ENCODE measurements at places on chromosomes 3 and 15.
A peak's percentile ranks its signal among the peaks of the same experiment; 100 is the strongest.

DNA sequence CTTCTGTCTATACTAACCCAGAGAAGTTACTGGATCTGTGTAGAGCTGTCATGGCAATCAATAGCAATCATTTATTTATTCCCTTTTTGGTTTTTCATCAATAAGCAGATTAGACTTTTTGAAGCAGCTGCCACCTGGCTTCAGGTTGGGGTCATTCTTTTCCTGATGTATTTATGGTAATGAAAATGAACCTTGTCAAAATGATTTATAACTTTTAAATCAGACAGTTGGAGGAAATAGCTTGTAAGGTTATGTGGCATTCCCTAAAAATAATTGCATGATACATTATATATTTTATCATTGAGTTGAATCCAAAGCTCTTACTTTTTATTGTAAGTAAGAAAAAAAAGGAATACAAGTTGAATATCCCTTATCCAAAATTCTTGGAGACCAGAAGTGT, 8.6 kb downstream of the TIPARP start:
- DNase-seq = no peak

DNA sequence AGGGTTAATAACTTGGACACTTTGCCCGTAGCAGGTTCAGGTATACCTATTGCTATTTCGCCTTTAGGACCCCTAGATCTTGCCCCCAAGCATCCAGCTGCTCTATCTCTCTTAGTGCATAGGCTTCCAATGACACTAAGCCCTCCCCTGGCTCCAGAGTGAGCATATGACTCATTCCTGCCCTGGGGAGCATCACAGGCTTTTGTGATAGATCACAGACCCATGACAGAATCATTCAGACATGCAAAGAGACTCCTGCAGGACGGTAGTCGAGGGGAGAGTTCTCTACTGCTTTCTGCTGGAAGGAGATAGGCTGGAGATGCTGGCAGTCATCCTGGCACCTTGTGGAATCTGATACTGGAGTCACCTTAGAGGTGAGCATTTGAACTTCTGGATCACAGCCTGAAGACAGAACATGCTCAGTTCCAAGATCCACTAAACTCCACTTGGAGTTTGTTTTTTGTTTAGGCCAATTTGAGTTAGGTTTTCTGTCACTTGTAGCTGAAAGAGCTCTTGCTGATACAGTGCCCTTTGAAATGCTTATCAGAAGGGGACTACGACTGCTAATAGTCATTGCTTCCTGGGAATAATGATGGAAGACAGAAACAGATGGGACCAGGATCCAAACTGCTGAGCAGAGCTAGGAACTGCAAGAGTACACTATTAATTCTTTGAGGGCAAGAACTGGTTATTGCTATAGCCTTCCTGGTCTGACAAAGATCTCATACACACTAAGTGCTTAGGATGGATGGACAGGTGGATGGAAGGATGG, 11.0 kb downstream of the LYSMD2 start:
- peak; percentile 34 for DNase-seq

- DNase-seq = no peak
Measured at GRCh38 chr15:83919978-83920510, 266.1 kb downstream of the ADAMTSL3 start.

DNA sequence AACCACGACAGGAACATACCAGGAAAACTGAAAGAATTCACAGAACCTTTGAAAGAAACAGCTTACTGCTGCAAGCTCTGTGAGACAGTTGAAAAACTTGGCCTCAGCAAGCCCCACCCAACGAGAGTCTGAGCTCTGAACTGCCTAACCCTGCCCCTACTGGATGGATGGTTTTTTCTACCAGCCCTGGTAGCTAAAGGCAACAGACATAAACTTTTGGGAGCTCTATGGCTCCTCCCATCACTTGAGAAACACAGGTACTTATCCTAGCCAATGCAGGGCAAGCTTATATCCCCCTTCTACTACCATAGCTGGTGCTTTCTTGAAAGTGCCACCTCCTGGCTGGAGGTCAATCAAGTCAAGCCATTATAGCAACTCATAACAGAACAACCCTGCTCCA, 471.8 kb downstream of the GRM7 start:
- no peak for DNase-seq

DNA sequence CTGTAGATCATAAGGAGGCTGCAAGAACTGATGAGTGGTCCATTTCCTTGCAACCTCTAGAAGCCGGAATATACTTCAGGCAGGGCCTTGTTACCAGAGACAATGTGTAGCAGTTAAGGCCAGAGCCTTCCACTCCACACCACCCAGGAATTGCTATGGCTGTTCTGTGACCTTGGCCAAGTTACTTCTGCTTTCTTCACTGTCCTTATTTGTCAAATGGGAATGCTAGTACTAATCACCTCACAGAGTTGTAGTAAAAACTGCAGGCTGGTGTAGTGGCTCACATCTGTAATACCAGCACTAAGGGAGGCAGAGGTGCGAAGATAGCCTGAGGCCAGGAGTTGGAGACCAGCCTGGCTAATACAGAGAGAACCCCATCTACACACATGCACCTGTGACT, 28.7 kb upstream of the RPN1 start:
- DNase-seq = no peak

GRCh38 chr3:126816986-126817777, 113.1 kb downstream of the CHCHD6 start:
- no peak for DNase-seq

DNA sequence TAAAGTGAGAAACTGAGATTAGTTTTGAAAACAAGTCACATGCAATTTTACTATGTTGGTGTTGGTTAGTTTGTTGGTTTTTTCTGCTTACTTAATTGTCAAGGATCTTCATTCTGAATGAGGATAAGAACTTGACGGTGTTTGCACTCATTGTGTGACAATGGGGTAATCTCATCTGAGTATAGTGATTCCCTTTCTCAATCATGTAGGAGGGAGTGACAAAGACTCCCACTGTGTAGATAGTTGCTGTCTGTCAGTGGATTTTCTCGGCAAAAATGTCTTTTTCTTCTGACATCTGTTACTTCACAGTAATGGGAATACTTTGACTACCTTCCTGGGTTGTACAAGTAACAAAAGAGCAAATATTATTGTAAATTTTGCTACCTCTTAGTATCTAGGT, 23.5 kb downstream of the KCNH8 start:
- no peak for DNase-seq

DNA sequence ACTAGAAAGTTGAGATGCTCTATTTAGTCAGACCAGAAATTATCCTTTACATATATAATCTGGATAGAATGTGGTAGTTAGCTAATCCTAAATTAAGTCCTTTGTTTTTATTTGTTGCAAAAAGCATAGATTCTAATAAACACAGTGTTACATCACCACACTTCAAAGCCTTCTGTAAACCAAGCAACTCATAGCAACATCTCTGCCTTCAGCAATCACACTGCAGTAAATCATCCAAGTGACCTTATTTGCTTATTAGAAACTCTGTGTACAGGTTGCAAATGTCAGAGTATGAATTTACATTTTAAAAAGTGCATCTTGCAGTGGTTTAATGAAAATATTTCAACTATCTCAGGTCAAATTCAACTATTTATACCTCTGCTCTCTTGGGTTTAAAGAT, 242.5 kb downstream of the GBE1 start:
- DNase-seq = no peak

GRCh38 chr3:107283948-107284347, 93.3 kb upstream of the CCDC54 start:
- no peak for DNase-seq

DNA sequence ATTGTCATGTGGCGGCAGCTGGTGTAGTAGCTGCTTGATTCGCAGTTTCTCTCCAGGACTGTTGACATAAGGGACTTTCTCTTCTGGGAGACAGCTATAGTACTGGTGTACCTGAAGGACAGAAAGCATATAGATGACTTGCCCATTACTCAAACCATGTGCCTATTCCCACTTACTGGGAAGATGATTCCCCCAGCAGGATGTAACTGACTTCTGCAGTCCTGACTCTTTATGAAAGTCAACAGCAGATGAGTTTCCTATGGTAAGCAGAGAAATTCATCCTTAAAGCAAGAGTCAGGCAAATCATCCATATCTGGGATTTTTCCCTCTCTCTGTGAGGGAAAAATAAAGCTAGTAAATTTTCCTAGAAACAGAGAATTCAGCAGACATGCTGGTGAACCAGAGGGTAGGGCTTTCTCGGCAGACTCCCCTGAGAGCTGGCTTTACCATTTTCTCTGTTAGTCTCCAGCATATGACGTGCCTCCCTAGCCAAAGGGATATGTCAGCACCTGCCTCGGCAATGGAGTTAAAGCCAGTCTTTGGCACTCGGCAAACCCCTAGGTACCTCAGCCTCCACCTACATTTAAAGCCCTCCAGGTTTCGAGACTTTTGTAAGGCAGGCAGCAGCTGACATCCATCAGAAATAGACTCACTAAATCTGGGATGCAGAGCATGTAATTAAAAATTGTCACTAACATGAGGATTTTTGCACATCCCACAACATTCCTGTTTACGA, 62.1 kb downstream of the PRICKLE2 start:
- no peak for DNase-seq

- peak; percentile 35 for DNase-seq
Measured at GRCh38 chr3:13012221-13012691, 61.0 kb downstream of the IQSEC1 start.

DNA sequence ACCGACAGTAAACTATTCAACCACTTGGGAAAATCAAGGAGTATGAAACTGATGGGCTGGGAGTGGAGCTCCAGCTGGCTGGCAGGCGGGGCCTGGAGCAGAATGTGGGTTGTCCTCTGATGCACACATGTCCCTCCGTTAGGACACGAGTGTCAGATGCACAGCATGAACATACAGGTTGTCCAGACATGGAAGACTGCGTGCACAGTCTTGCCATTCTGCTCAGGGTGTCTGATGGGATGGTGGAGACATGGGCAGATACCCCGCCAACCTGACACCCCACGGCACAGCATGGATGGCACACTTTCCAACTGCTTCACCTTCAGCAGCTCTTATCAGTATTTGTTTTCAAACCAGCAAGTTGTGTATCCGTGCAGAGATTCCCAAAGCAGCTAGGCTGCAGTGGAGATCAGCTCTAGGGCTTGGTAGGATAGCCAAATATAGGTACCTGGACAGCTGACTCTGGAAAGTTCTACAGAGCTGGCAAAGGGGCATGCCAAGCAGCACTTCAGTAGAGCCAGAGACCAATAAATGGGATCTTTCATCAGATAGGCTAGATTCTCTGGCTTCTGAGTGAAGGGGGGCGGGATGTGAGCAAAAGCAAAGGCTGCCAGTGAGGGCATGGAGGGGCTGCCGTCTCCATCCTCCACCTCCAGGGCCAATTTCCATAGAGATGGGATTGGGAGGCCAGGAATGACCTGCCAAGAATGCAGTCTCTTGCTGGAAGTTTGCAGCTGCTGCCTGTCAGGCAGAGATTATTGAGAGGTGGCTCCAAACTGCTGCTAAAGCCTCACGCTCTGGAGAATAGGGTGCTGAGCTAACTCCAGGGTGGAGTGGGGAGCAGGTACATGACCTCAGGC, 47.2 kb upstream of the KY start:
- DNase-seq = no peak

DNA sequence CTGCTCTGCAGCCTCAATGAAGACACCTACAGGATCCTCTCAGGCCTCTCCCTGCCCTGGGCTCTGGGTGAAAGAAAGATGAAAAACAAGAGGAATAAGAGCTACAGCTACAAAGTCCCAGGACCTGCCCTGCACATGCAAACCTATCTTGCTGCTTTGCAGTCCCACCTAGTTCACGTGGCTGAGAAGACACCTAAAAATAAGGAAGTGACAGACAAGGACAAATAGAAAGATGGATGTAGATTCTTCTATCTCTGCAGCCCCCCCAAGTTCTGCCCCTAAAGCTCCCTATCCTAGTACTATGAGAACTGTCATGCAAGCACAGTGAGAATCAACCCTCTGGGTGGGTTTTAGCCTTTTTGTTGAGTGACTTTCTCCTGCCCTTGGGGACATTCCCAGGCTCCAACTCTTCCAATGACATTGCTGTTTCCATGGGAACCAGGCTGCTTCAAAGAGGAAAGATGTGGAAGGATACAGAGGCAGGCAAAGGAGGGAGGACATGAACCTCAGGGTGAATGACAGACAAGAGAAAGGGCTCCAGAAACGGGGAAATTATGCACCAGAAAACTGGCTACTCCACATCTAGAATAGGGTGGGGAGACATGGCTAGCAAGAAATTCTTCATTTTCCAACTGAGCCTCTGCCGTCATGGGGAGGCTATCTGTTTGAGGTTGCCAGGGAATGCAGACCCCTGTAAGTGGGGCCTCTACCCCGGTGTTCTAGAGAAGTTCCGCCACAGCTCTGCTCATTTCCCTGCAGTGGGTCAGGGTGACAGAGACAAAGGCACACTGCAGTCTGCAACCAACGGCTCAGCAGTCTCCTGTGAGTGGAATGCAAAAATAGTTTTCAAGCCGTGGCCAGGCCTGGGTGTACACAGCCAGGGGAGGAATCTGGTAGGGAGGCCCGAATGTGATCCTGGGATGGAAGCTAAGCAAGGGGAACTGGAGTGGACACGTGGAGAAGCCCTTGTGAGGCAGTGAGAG, 5.2 kb downstream of the CSPG5 start:
- DNase-seq = no peak

GRCh38 chr3:64361962-64362735, 136.9 kb upstream of the PRICKLE2 start:
- DNase-seq = no peak

DNA sequence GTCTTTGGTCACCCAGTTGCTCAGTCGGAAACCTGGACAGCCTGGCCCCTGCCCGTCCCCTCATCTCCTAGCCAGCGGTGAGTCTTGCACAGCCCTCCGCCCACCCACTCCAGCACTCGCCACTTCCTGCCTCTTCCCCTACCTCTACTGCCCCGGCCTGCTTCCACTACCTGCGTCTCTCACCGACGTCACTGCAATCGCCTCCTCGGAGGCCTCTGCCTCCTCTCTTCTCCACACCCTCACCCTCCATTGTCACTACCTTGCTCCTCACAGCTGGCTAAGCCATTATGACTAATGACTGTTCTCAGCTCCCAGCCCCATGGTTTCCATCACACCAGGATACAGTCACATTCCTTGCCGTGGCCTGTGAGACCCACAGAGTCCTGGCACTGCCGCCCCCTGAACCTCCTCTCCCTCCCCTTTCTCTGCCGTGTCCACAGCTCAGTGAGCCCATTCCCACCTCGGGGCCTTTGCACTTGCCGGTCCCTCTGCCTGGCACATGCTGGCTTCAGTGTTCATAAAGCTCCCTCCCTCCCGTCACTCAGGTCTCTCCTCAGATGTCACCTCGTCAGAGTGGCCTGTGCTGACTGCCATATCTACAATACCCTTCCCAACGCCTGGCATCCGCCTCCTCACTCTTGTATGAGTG, 104.8 kb downstream of the FBLN2 start:
- no peak for DNase-seq

- DNase-seq = no peak
Measured at GRCh38 chr3:170713653-170714052, 127.8 kb upstream of the SLC7A14 start.

- DNase-seq = no peak
Measured at GRCh38 chr15:74763416-74763815, 14.8 kb downstream of the CYP1A2 start.

- DNase-seq = no peak
Measured at GRCh38 chr3:11818033-11818432, 28.7 kb downstream of the TAMM41 start.

Data from hematopoietic multipotent progenitor cell treated with erythropoietin and hydrocortisone succinate and interleukin-3 and kit ligand, for 15 days (in vitro differentiated cells).